ENCODE measurements at places on chromosomes 6 and 20.
A peak's percentile ranks its signal among the peaks of the same experiment; 100 is the strongest.

GRCh38 chr6:21342501-21342900, 251.1 kb upstream of the SOX4 start:
- no peak for DNase-seq

DNA sequence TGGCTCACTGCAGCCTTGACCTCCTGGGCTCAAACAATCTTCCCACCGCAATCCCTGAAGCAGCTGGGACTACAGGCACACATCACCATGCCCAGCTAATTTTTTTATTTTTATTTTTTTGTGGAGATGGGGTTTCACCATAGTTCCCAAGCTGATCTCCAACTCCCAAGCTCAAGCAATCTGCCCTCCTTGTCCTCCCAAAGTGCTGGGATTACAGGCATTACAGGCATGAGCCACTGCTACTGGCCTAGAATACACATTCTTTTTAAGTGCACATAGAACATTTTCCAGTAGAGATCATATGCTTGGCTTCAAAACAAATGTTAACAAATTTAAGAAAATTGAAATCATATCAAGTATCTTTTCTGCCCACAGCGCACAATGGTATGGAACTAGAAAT, 176.8 kb upstream of the MARCKS start:
- DNase-seq = no peak

DNA sequence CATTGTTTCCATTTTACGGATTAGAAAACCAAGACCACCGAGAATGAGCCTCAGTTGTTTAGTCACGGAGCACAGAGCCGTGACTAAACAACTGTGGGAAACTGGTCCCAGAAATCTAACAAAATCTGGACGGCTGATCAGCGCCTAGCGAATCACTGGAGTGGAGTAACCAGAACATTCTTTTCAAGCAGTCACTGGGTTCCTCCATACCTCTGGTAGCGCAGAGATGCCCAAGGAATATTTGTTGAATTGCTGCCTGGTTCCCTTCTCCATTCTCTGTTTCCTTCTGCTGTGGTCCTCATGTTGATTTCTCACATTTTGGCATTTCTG, 62.0 kb downstream of the GPX5 start:
- DNase-seq = no peak

DNA sequence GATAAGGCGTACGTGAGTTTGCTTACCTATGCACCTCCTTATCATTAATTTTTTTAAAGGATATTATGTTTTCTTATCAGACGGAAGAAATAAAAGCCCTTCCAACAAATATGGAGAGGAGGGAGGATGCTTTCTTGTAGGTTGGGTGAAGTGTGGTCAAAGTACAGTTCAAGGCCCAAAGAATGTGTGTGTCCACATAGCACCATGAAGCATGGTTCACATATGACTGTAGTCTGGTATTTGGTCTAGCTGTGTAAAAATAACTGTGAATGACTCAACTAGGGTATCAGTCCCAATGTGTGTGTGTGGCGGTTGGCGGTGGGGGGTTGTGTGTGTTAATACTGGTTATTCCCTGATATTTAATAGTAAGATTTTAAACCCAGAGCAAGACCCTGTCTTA, 212.7 kb downstream of the TMEM242 start:
- no peak for DNase-seq

- no peak for DNase-seq
Observed at GRCh38 chr6:87807475-87807874, 105.4 kb upstream of the AKIRIN2 start.

- no peak for DNase-seq
Observed at GRCh38 chr6:128505603-128506002, 14.8 kb downstream of the PTPRK start.

DNA sequence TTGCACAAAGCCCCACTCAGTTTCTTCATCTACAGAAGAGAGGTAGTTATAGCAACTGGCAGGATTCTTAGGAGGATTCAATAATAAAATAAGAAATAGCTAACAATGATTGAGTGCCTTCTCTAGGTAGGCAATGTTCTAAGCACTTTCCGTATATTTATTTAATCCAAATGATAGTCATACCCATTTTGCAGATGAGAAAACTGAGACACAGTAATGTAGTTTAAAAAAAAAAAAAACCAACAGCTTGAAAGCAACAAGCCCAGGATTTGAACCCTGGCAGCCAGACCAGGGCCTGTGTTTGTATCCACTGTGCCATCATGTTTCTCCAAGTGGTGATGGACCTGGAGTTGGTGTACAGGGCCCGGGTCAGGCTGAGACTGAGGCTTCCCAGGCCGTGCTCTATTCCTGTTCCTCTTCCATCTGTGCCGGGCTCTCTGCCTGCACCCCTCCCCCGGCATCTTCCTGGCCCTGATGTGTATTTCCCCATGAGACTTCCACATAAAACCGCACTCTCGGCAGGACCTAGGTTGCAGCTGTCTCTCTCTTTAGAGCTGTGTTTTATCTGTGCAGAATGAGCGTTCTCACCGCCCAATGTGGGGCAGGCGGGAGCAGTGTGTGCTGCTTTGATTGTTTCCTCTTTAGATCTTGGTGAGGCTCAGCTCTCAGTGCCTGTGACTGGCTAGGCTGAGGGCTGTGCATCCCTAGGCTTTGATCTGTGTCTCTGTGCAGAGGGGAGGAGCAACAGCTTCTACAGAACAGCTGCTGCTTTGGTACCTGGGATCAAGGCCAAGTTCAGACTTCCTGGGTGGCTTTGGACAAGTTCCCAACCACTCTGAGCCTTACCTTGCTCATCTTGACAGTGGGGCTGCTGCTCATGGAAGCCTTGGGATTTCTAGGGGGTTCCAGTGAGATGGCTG, 49.5 kb downstream of the TOX2 start:
- no peak for DNase-seq

- no peak for DNase-seq
Observed at GRCh38 chr20:2851086-2851485, 10.5 kb downstream of the VPS16 start.

- peak; percentile 23 for DNase-seq
Observed at GRCh38 chr6:137415127-137415833, 78.9 kb downstream of the OLIG3 start.

- DNase-seq = no peak
Observed at GRCh38 chr6:35357677-35358076, 15.3 kb downstream of the PPARD start.

DNA sequence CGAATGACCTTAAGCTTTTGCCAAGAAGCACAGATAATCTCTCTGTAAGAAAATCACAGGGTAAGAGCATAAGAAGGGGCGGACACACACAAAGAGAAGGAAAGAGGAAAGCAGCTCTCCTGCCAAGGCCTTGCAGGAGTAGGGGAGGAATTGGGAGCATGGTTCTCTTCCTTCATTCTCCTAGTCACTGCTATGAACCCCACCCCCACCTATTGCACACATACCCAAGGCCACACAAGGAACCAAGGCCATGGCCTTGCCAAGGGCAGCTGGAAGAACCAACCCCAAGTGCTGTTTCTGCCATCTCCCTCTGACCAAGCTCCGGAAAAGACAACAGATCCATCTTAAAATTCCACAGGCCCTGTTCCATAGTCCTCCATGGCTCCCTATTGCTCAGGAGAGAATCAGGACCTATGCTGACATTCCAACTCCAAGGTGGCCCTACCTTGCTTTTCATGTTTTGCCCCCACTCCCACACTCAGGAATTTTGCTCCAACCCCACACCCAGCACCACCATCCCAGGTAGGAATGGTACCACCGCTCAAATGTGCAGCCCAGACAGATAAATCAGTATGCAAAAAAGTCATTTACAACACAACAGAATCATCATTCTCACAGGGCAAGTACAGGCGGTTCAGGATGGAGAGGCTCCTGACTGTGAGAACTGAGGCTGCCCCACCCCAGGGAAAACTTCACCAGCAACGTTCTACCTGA, 31.3 kb downstream of the TRAM2 start:
- DNase-seq = peak; percentile 24

DNA sequence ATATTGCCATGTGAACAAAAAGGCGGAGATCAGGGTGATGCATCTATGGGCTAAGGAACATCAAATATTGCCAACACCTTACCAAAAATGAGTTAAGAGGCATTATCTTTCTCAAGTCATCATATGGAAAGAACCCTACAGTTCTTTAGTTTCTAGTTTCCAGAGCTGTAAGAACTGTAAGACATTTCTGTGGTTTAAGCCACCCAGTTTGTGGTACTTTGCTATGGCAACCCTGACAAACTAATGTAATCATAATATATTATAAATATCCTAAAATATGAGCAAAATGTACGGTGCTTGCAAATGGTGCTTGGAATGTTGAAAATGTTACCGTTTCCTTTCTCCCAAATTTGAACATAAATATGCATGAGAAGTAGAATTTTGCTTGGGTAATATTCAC, 349.6 kb downstream of the PHF3 start:
- no peak for DNase-seq

DNA sequence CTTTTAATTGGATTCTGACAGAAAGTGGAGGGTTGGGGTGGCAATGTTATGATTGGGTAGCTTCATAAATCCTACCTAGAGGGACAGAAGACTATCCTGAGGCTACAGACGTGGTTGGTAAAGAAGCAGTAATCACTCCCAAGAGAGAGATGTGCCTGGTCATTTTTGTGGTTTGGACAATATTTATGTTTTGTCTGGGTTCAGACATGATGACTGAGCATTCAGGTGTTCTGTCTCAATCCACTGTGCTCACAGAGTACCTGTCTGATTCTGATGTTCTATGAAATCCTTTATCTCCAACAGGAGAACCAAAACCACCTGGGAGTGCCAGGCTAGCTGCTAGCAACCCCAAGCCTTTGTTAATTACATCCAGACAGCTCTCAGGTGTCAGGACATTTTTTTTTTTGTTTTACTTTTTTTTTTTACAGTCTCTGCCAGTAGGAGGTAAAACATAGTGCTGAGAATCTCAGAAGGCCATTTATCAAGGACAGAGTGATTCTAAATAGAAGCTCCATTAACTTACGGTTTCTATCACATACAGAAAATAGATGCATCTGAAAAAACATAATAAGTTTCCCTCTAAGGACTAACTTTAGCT, 1.6 kb upstream of the HLA-DQA1 start:
- DNase-seq = no peak

GRCh38 chr20:38931984-38932383, 5.8 kb downstream of the FAM83D start:
- no peak for DNase-seq

DNA sequence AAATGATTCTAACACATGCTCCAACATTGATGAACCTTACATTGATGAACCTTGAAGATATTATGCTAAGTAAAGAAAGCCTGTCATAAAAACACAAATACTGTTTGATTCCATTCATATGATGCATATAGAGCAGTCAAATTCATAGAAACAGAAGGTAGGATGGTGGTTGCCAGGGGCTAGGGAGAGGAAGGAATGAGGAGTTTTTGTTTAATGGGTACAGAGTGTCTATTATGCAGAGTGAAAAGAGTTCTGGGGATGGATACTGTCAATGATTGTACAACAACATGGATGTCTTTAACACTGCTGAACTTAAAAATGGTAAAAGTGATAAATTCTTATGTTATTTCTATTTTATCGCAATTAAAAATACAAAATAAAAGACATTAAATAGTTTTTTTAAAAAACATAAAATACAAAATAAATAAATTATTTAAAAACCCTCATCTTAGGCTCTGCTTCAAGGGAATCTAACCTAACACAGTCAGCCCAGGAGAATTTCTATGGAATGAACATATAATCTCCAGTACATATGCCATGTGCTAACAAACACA, 451.0 kb downstream of the PLCB1 start:
- DNase-seq = no peak

GRCh38 chr6:94270091-94270948, 851.0 kb upstream of the EPHA7 start:
- peak; percentile 23 for DNase-seq

DNA sequence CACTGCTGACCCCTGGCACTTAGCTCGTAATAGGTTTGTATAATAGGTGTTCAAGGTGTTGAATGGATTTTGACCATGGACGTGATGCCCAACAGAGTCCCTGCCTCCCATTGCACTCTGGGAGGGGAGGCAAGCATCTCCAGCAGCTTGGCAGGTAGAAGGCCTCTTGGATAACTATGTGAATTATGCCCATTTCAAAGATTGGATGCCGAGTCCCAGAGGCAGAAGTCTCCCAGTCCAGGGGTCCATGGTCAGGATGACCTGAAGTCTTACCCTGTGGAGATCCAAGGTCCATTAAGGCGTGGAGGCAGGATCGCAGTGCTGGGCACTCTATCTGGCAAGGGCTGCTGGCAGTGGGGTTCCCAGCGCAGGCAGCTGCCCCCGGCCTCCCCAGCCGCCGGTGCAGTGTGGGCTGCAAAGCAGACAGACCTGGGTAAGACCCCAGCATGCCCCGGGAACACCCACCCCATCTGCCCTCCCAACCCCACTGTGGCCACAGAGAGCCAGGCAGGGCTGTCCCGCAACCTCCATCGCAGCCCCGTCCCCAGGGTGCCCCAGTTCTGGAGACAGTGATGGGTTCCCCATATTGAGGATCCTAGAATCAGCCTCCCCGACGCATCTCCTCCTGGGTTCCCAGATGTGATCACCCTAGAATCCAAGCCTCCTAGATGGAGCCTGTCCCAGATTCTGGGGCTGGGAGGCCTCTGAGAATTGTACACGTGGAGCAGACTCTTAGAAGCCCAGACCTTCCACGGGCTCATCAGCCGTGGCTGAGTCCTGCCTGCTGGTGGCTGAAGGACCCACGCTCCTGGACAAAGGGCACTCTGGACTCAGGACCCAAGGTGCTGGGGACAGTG, 44.6 kb downstream of the APCDD1L start:
- DNase-seq = no peak

GRCh38 chr20:2307136-2307535, 11.3 kb downstream of the TGM3 start:
- DNase-seq = no peak

- no peak for DNase-seq
Observed at GRCh38 chr6:7215798-7216231, 97.2 kb downstream of the SSR1 start.

DNA sequence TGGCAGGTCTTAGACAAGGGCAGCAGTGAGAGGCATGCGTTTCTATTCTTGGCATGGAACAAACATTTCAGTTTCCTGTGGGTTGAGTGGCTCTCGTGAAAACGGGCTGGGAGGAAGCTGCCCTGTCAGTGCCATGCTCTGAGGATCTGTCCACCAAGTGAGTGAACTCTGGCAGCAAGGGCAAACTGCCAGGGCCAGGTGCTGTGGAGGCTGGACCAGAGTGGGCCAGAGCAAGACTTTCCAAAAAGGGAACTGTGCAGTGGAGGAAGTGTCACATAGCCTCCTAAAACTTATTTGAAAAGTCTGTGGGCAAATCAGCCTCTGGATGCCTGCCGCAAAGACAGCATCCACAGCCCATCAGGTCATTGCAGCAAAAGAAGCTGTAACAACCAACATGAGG, 44.2 kb upstream of the TAB2 start:
- no peak for DNase-seq

- no peak for DNase-seq
Observed at GRCh38 chr20:20993372-20993771, 112.8 kb downstream of the LINC00237 start.

GRCh38 chr6:158064725-158065251, 83.1 kb downstream of the SYNJ2 start:
- no peak for DNase-seq

DNA sequence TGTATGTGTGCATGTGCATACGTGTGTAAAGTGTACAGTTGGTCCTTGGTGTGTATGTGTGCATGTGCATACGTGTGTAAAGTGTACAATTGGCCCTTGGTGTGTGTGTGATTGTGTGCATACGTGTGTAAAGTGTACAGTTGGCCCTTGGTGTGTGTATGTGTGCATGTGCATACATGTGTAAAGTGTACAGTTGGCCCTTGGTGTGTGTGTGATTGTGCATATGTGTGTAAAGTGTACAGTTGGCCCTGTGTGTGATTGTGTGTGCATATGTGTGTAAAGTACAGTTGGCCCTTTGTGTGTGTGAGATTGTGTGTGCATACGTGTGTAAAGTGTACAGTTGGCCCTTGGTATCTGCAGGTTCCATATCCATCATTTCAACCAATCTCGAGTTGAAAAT, 5.1 kb upstream of the LIME1 start:
- no peak for DNase-seq

- no peak for DNase-seq
Observed at GRCh38 chr6:109493865-109494264, 10.8 kb upstream of the ZBTB24 start.
